ENCODE measurements at places on chromosomes 7 and 10.

DNA sequence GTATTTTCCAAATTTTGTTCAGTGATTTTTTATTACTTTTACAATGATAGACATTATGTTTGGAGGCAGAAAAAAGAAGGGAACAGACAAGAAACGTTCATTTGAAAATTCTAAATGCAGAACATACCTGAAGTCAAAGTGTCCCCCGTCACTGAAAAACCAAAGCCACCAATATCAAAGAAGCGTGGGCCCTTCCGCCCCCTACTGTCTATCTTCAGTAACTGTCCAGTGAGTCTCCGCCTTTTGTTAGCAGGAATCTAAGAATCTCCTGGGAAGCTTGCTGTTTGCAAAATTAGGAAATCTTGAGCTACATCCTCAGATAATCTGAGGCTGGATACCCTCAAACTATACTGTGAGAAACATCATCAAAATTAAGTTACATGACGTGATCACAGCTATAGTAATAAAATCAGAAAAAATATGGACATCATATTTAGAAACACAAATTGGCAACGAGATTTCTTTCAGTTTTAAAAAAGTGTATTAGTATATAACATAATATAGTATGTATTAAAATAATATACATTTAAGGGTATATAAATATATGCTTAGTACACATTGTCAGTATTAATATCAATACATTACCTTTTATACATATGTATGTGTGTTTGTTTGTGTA, 169.3 kb upstream of the AKR1E2 start:
- DNase-seq, result no peak

GRCh38 chr10:131250454-131251145, 60.9 kb downstream of the TCERG1L start:
- no peak for DNase-seq

DNA sequence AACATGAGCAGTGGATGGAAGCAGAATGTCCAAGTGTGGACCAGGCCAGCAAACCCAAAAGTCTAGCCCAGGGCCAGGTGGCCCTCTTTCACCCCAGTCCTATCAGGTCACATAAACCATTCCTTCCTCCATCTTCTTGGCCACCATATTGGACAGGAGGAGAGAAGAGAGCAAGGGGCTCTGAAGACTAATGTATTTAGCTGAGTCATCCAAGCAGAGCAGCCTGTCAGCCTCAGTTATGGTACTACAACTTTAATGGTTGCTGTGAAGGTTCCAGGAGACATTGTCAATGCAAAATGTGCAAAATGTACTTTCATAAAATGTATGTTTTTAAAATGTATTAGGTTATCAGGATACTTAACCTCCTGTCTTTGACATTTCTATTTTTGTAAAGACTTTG, 159.5 kb downstream of the GPAM start:
- DNase-seq, result no peak

GRCh38 chr10:54650547-54650946, 150.5 kb downstream of the PCDH15 start:
- DNase-seq, result no peak

DNA sequence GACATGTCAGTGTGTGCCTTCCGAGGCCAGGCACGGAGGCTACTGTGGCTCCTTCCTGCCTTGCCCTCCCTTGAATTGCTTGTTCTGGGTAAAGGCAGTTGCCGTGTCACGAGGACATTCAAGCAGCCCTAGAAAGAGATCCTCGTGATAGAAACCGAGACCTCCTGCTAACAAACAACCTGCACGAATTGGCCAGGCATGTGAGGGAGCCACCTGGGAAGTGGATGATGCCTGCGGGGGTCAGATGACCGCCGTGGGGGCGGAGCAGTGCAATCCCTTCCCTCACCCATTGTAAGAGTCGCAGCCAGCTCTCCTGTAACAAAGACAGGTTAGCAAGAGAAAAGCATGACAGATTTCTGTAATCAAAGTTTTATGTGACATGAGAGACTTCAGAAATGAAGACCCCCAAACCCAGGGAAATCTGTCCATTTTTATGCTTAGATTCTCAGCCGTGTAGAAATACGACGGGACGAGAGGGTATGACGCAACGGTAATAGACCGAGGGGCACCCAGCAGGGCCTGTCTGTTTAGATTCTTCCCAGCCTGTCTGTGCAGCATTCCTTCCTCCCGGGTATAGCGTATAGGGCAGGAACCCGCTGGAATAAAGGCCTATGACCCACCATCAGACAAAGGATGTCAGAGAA, 241.7 kb downstream of the GATA3 start:
- no peak for DNase-seq

- DNase-seq, result peak; percentile 19
Measured at GRCh38 chr7:131370523-131370968, 42.9 kb downstream of the MKLN1 start.

All from MG63 (cell line).